ENCODE measurements at places on chromosomes 2 and 18.

DNA sequence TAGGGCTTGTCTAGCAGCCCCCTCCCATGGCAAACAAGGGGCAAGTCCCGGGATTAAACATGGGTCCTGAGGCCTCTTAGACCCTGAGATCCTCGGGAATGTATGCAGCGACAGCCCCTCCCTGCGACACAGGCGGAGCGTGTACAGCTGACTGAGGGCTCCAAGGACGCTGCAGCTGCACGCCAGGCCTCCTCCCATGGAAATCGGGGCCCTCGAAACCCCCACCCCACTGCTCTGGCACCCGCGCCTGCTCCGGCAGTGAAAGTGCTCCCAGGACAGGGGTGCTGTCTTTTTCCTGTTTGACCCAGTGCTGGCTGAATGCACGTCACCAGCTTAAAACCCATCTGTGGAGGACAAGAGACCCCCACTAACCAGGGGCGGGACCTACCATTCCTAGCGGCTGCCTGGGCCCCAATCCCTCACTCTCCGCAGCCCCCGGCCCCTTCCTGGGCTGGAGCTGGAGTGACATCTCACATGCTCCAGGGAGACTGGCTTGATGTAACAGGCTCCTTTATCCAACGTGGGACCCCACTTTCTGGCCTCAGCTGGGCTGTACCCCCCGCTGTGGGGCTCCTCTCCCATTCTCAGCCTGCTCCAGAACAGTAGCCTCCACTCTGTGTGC, 247.7 kb downstream of the TWIST2 start:
- no peak for DNase-seq

DNA sequence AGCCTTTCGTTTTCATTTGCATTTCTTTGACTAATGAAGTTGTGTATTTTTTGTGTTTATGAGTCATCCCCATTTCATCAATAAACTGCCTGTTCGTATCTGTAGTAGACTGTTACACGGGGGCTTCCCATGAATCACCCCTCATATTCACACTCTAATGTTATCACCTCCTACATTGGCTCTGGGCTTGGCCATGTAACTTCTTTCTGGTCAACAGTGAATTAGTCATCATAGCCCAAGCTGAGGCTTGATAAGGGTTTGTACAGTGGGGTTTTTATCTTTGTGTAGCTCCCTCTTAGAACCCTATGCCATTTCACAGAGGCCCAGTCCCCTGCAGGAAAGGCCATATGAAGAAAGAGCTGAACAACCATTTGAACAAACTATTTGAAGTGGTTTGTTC, 151.0 kb downstream of the CCBE1 start:
- DNase-seq: peak; percentile 66

DNA sequence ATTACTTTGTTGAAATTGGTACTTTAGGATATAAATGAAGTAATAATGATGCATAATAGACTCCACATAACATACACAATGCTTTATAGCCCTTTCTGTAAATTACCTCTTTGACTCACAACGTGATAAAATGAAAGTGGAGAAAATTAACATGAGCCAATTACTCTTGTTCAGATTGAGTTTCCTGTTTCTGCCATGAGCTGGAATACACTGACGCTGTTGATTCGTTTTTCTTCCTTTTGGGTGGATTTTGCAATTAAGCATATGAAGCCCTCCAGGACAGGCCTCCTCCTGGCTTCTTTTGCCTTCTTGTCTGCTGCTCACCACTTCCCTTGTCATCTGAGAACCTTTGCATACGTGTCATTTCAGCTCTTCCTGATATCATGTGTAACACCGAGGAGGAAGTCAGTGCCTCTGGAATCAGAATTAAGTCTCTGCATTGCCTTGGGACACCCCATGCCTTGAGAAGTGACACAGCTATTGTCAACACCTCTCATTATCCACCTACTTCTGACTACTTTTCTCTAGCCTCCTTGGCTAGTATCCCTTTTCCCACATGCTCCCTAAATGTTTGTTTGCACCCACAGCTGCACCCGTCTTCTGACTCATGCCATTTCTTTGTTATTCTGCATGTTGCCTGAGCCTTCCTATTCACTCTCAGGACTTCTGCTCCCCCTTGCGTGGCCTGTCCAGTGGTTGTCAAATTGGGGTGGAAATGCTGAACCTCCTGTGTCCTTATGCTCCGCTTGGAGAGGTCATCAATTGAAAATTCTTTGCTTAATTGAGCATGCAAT, 134.1 kb downstream of the FMNL2 start:
- peak; percentile 74 for DNase-seq

DNA sequence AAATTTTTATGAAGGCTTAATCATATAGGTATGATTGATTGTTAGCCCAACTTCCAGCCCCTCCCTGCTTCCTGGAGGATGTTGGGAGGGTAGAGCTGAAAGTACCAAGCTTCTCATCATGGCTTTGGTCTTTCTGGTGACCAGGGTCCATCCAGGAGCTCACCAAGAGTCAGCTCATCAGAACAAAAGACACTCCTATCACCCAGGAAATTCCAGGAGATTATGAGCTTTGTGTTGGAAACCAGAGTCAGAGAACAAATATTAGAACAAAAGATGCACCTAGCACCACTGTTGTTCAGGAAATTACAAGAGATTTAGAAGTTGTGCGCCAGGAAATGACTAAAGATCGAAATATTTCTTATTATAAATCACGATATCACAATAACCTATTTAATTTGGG, 119.9 kb upstream of the THUMPD2 start:
- DNase-seq: no peak

GRCh38 chr2:155368934-155369333, 670.4 kb downstream of the KCNJ3 start:
- no peak for DNase-seq

Measured in HCEC 1CT (cell line).